NCI-H774 (cell line): ENCODE measurements at places on chromosomes 4 and X.
A peak's percentile ranks its signal among the peaks of the same experiment; 100 is the strongest.

DNA sequence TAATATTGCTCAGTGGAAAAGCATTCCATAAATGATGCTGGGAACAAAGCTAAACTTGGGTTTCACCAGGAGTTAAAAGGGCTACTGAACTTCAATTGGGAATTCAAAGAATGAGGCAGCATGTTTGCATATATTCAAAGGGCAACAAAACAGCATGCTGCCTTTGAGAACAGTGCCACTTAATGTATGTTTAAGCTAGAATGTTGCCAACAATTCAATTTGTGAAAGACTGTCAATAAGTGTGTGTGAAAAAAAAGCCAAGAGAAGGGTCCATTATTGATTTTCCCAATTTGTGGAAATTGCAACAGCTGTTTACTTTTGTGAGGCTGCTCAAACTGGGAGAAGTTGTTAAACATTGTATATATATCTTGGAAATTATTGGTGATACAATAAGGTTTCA, 701.9 kb upstream of the ACTRT1 start:
- peak; percentile 61 for DNase-seq

GRCh38 chr4:41125558-41126311, 88.6 kb downstream of the APBB2 start:
- DNase-seq: no peak

DNA sequence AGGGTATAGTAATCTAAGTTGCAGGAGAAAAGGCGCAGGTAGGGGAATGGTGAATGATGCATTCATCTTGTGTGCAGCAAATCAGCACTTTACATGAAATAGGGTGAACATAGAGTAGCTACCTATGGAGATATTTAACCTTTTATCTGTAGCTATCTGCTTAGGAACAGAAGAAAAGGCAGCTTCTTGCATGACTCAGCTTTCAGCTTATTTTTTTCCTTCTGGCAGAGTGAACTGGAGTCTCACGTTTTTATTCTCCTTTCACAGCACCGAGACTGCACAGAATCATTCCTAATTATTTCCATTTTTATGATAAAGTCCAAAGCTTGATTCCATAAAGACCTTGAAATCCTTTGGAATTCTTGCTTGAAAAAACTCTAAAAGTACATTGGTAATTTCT, 4.8 kb upstream of the SCOC start:
- no peak for DNase-seq

- no peak for DNase-seq
Measured at GRCh38 chr4:67475155-67475554, 70.1 kb downstream of the CENPC start.

GRCh38 chrX:149433451-149433850, 71.7 kb downstream of the IDS start:
- DNase-seq: no peak

- DNase-seq: no peak
Measured at GRCh38 chrX:153549807-153550206, 32.4 kb downstream of the ATP2B3 start.

DNA sequence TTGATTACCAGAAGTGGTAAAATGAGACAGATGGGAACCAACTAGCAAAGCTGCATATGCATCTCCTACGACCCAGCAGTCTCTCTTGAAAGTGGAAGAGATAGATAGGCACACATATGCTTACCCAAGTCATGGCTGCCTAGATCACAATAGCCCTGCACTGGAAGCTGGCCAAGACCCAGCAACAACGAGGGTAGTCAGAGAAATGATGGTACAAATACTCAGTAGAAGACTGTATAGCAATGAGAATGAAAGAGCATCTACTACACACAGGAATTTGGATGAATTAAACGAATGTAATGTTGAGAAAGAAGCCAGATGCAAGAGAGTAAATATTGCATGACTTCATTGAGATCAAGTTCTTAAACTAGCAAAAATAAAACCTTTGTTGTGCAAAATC, 100.3 kb upstream of the FAT1 start:
- DNase-seq: no peak

DNA sequence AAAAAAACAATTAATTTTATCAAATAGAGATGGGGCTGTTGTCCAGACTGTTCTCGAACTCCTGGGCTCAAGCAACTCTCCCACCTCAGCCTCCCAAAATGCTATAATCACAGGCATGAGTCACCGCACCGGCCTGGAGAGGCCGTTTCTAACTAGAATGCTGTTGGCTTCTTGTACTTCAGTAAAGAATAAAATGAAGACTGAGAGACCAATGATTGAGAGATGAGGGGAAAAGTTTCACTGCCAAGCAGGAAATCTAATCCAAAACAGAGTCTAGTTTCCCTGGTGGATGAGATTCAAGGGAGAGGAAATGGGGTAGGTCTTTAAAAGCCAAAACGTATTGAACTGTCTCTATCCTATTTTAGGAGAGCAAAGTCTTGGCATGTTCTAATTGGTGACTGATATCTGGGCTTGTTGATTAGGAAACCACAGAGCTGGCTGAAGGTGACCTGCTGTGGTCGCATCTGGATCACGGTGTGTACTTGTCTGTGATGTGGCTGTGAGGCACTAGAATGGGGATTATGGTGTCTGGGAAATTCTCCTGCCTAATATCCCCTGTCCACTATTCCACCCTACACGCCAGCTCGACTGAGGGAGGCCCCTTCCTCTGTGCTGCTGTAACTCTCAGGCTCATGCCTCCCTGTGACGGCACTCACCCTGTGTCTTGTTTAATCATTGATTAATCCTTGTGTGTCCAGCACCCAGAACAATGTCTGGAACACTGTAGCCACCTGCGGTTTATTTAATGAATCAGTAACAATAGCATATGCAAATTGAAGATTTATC, 15.0 kb upstream of the TRIM2 start:
- no peak for DNase-seq

GRCh38 chr4:124738994-124739393, 26.5 kb upstream of the ANKRD50 start:
- DNase-seq: no peak

DNA sequence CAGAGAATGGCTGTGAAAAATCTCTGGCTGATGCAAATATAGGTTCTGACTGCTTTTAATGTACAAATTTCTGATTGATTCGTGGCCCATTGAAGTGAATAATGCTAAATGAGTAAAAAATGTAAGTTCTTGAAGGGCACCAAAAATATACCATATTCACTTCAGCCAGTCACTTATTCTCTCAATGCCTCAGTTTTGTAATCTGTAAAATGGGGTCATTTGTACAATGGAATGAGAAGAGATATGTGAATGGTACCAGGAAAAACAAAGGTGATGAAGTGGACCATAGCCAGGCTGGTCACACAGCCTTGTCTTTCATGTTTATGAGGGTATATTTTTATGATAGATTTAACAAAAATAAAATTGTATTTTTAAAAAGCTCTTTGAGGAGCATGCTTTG, 441.2 kb upstream of the NR3C2 start:
- no peak for DNase-seq

DNA sequence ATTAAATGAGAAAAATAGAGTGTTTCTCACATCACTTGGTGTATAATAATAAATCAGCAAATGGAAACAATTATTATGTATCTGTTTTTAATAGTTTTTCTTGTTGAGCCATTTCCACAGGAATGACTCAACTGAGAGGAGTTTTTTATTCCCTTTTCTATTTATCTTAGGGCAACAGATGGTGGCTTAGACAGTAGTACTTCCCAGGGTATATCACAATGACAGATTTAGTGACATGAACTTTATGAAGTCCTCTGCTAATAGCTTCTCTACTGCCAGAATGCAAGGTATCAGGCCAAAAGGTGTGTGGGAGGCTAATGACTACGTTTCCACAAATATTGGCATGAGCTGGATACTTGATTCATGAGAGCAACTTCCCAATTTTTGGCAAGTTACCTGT, 126.7 kb downstream of the HTR2C start:
- DNase-seq: no peak

DNA sequence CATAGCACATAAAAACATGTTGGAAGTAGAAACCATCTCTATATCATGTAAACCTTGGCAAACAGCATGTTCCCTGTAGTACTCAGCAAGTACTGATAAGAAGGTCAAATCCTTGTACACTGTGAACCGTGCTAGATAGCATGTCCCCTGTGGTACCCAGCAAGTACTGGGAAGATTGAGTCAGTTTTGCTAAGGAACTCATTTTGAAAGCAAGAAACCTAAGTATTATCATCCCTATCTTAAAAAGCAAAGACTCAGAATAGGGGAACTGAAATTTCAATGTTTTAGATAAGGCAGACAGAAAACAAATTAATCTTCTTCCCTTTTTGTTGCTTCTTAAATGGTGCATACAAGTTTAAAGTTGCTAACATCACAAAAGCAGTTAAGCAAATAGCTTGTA, 180.2 kb downstream of the RBM46 start:
- DNase-seq: no peak

DNA sequence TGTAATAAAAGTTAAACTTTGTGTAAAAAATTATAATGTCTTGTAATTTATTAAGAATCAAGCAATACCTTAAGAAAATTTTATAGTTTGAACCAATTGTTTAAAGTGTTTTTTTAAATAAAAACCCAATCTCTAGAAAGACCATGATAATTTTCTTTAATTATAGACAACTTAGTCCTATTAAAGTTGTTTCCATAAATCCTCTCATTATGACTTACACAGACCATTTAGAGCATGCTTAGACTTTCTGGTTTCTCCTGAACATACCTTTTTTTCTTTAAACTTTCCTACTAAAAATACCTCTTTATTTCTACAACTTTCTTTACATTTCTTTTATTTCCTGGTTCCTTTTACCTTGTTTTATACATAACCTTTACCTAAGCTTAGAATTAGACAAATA, 837.4 kb downstream of the PCDH19 start:
- DNase-seq: no peak

GRCh38 chrX:115504167-115504566, 56.8 kb upstream of the PLS3 start:
- no peak for DNase-seq

GRCh38 chrX:151700581-151700980, 5.3 kb downstream of the PRRG3 start:
- no peak for DNase-seq

DNA sequence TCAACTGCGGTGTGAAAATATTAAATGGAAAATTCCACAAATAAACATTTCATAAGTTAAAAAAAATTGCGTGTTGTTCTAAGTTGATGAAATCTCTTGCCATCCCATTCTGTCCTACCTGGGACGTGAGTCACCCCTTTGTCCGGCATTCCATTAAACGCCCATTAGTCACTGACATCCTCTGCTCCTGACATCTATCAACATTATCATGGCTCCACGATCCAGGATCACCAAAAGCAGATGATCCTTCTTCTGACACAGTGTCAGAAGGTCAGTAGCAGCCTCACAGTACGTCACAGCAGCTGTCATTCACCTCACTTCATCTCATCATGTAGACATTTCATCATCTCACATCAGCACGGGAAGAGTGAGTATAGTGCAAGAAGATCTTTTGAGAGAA, 125.7 kb downstream of the ZNF827 start:
- DNase-seq: no peak

GRCh38 chrX:19949340-19949739, 41.5 kb downstream of the BCLAF3 start:
- DNase-seq: no peak

GRCh38 chr4:175297965-175298565, 379.9 kb downstream of the ADAM29 start:
- no peak for DNase-seq

- no peak for DNase-seq
Measured at GRCh38 chr4:153610623-153611376, 73.3 kb upstream of the TLR2 start.

DNA sequence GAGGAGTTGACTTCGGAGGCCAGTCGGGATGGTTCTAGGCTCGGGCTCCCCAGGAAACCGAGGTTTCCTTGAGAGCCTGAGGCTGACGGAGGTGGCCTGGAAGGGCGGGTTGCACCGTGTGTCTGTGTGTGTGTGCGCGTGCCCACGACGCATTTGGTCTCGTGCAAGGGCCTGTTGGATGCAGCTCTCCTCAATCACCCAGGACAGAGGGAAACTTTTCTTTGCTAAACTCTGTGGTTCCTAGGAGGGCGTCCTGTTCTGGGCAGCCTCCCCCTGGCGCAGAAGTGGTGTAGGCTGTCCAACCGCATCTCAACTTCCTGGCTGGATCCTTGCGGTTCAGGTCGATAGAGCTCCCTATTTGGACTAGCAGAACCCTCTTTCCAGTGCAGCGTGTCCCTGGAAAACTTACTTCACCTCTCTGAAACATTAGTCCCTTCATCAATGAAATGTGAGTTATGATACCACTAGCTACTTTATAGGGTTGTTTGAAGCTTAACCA, 973 bp downstream of the STK32B start:
- DNase-seq: no peak

- no peak for DNase-seq
Measured at GRCh38 chr4:90130076-90130475, 2.9 kb downstream of the CCSER1 start.

DNA sequence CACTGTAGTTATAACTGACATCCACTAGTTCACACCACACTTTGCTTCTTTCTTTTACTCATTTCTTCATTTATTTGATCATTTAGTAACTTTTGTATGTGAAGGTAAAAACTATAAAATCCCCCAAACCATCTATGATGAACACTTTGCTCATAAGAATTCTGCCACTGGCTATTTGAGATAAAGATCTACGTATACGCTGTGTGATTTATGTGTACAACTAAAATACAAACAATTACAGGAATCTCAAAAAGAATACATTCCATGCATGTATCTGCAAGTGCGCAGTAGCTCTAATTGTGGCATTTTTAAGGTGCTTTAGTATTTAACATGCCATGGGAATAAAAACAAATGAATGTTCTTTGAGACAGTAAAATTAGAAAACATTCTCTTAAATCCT, 156.9 kb upstream of the NAP1L5 start:
- DNase-seq: no peak

GRCh38 chr4:86036736-86037135, 323.1 kb downstream of the MAPK10 start:
- no peak for DNase-seq

- no peak for DNase-seq
Measured at GRCh38 chr4:30600246-30601017, 119.7 kb upstream of the PCDH7 start.

DNA sequence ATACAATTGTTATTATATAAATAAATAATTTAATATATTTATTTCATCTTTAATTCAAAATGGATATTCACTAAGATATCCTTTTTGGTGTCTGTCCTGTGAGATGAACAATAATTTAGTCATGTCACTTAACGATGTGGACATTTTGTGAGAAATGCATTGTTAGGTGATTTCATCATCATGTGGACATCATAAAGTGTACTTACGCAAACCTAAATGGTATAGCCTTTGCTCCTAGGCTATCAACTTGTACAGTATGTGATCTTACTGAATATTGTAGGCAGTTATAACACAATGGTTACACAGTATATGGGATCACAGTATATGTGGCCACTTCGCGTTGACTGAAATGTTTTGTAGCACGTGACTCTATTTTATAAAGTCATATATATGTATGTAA, 20.2 kb upstream of the CHRNA9 start:
- no peak for DNase-seq

DNA sequence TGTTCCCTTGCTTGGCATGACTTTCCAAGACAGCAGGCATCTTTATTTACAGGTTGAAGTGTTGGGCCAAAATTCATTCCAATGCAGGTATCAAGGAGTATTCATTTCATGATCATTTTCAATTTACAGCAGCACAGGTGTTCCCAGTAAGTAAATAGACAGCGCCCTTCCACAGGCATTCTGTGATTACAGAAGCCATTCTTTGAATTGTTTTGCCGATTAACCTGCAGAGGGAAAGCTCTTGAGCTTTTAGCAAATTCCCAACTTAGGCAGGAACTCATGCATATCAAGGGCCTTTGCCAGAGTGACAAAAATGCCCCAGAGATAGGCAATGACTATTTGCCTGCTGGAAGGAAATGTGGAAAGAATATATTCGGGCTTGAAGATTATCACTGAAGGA, 6.8 kb downstream of the TXK start:
- peak; percentile 21 for DNase-seq

- DNase-seq: no peak
Measured at GRCh38 chr4:155908187-155909139, 5.0 kb downstream of the TDO2 start.
